ENCODE measurements at places on chromosomes 13 and 19.
A peak's percentile ranks its signal among the peaks of the same experiment; 100 is the strongest.

DNA sequence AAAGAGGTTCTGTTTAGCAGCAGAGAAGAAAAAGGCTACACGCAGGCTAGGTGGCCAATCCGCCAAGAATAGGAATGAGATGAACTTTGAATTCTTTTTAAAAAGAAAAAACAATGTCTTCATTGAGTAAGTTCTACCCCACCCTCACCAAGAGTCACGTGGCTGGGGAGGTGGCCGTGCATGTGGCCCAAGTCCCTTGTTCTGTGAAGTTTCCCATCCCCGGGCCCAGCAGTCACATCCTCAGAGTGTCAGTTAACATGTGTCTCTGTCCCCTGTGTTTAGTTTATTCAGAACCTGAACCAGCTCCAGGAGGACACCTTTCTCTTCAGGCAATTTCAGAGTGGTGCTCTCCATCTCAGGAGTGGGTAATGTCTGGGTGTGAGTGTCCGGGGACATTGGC lies 57.1 kb upstream of the MCF2L start:
- DNase-seq: no peak

DNA sequence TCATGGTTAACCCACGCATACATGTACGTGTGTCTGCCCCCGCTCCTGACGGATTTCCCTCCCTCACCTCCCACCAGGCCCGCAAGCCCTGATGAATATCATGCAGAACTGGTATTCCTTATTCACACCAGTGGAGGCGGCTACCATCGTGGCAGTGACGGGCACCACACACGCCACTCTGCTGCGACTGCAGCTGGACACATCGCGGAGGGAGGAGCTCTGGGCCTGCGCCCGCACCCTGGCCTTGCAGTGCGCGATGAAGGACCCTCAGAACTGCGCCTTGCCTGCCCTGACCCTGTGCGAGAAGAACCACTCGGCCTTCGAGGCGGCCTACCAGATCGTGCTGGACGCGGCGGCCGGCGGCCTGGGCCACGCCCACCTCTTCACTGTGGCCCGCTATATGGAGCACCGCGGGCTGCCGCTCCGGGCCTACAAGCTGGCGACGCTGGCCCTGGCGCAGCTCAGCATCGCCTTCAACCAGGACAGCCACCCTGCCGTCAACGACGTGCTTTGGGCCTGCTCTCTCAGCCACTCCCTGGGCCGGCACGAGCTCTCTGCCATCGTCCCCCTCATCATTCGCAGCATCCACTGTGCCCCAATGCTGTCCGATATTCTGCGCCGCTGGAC lies 35.0 kb downstream of the ZSWIM4 start:
- no peak for DNase-seq

DNA sequence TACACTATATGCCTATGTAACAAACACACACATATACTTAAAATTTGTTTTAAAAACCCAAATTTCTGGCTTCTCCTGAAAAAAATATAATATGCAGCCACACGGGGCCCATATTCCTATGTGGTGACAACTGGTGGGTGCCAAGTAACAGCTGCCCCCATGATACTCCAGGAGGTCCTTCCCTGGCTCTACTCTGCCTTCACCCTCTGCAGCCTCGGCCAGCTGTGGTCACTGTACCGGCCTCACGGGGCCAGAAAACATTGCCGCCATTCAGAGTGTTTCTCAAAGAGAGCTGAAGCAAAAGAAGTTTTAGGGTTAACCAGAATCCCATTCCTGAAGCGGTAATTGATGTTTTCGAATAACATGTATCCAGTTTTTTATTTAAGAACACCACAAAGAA lies 32.6 kb upstream of the POP4 start:
- DNase-seq: no peak

- DNase-seq: no peak
These were observed 52.6 kb upstream of the F7 start for GRCh38 chr13:113052971-113053370.

GRCh38 chr19:20102097-20102496 lies 24.3 kb downstream of the ZNF90 start:
- DNase-seq: no peak

DNA sequence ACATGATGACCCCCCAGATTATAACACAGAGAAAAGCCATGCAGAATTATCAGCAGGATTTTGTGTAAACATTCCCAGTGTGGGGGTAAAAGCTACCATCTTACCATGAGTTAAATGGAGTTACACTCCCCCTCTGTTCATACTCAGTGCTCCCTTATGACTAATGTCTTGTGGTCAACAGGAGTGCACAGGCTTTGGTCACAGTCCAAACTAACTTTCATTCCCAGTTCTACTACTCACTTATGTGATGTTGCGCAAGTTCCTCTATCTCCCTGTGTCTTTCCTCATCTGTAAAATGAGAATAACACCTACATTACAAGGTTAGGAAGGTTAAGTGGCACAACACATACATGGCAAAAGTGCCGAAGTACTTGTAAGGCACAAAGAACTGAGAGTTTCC lies 277.9 kb downstream of the RBM26 start:
- DNase-seq: no peak

- no peak for DNase-seq
These were observed 112.5 kb downstream of the ZNF486 start for GRCh38 chr19:20279516-20279915.

- no peak for DNase-seq
These were observed at the start of gene TPGS1 for GRCh38 chr19:507286-508203. TSS of gene TPGS1 (plus strand) at chr19:507497. CDS start at chr19:507507, 10 bp downstream.

- DNase-seq: no peak
These were observed 19.7 kb downstream of the ZNF700 start for GRCh38 chr19:11944656-11945055.

DNA sequence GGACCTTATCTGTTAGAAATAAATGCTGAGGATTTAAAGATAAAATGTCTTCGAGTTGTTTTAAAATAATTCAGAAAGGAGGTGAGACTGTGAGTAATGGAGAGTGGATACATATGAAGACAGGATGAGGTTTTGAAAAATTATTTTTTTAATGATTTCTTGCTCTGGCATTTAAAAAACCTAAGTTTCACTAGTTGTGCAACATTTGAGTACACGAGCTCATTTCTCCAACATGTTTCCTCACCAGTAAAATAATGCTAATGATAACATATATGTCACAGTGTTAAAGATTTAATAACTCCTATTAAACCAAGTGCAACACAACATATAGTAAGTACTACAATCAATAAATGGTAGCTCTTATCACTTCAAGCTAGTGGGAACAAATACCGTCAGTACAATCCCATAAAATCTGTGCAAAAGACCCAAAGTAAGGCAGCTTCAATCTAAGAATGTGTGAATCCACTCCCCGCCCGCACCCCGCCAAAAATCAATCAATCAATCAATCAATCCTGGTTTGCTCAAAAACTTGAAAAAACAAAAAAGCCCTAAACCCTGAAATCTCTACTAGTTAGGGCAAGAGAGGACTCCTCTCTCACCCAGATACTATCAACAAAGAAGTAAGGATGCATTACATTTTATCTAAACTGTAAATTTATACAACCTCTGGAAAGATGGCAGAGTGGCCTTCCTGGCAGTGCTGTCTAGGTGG lies 1.3 kb downstream of the ALG5 start:
- DNase-seq: no peak

DNA sequence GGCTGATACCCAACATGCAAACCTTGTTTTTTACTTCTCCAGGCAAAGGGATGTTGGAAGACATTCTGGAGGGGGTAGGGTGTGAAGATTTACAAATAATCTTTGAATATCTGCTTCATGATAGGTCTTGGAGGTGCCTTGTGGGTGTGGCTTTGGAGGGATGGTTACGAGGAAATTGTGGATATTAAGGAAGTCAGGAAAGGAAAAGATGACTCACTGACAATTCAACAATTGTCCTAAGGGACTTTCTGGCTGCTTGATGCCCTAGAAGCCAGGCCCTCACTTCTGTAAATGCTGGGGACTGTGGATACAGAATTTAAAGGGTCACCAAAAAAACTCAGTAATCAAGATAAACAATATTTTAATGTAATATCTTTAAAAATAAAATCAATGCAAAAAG lies 37.4 kb upstream of the ZNF527 start:
- no peak for DNase-seq

DNA sequence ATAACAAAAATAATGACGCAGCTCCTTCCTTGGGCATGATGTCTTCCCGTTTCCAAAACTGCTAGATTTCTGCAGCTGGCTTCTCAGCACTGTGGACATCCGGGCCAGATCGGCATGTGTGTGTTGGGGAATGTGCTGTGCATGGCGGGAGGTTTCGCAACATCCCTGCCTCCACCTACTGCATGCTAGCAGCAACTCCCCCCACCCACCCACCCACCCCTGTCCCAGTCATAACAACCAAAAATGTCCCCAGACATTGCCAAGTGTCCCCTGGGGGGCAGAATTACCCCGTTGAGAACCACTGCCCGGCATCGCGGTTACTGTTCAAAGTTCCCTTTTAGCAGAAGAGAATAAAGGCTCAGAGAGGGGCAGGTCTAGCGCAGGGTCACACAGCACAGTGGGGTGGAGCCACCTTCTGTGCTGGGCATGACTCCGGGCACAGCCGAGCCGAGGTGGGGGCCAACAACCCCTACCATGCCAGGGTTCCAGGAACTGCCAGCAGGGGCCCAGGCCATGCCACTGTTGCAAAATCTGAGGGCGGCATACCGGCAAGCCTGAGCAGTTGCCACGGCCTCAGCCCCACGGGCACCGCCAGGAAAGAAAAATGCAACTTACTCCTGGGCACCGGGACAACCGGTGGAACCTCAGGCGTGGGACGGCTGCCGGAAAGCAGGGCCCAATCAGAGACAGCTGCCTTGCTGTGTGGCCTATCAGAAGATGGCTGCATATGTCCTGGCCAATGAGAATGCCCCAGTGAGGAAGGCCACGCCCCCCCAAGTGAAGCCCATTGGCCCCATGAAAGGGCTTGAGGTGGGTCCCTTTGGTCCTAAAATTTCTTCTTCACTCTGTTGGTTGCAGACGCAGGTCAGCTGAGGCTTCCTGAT lies 22.5 kb upstream of the NFIC start:
- DNase-seq: peak; percentile 47

- DNase-seq: no peak
These were observed 129.7 kb downstream of the CACNA1A start for GRCh38 chr19:13376537-13376936.

DNA sequence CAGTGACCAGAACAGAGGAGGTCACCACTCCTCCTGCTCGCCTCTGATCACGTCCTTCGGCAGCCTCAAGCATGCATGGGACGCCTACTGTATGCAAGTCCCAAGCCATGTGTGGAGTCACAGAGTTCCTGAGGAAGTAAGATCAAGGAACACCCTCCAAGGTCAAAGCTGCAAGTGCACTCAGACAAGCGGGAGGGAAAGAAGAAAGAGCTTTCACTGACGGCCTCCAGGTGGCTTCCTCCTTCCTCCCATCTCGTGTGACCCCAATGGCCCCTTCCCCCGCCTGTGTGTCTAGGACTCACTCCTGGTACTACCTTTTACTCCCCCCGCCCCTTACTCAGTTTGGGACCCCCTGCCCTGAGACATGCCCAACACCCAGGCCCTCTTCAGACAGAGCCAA lies 6.1 kb downstream of the HAUS8 start:
- no peak for DNase-seq

DNA sequence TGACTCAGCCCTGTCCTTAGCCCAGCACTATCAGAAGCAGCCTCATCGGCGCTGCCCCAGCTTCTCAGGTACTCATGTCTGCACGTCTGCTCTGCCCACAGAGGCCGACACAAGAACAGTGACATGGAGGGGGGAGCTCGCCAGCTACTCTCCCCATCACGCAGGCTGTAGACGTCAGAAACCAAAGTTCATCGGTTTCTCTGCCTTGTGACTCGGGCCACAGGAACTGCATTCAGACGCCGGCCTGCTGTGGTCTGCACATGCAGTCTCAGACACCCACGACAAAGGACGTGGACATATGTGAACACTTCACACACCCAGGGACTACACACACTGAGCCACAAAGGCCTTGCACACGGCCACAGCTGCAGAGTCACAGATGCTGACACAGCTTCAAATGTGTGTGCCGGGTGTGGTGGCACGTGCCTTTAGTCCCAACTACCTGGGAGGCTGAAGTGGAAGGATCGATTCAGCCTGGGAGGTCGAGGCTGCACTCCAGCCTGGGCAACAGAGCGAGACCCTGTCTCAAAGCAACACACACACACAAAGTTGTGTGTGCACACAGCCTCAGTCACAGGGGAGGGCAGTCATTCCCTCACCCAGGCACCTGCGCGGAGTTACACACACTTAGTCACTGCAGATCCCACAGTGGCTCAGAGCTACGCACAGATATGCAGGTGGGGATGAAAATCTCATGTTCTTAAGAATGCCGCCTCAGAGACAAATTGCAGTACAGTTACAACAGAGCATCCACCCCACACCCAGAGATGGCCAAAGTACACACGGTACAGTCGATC lies 4.9 kb upstream of the ZFP36 start:
- no peak for DNase-seq

- DNase-seq: no peak
These were observed 292.8 kb downstream of the DCLK1 start for GRCh38 chr13:35838356-35838755.

DNA sequence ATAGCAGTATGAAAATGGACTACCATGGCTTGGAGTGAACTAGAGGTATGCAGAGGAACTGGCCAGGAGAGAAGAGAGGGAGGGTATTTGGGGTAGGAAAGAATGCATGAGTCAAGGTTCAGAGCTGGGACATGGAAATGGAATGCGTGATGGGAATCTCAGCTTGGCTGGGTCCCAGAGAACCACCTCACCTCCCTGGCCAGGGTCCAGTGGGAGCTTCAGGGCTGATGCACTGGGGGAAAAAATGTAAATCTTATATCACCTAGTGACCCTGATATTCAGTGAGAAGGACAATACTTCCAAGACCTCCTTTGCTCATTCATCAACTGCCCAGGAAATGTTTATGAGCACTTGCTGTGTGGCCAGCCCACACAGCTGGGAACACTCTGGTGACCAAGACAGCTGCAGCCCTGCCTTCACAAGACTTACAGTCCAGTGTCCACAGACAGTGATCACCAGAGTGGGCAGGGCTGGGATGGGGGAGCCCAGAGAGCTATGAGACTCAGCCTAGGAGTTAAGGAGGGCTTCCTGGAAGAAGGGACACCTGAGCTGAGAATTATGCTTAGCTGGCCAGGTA lies 12.8 kb downstream of the IGSF23 start:
- DNase-seq: no peak

- no peak for DNase-seq
These were observed 23.1 kb upstream of the CDC16 start for GRCh38 chr13:114211446-114212157.

DNA sequence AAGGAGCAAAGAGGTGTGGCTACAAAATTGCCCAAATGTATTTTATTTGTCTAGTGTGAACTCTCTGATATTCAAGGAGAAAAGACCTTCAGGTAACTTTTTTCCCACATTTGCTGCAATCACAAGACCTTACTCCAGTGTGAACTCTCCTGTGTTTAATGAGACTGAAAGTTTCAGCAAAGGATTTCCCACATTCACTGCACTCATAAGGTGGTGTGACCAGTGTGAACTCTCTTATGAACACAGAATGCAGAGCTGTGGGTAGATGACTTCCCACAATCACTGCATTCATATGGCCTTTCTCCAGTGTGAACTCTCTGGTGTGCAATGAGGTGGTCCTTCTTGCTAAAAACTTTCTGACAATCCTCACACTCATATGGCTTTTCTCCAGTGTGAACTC lies 16.4 kb downstream of the ZNF814 start:
- no peak for DNase-seq

- no peak for DNase-seq
These were observed 83.7 kb downstream of the RAB20 start for GRCh38 chr13:110477706-110478245.

GRCh38 chr19:8196271-8196927 lies 12.8 kb upstream of the CERS4 start:
- no peak for DNase-seq

GRCh38 chr19:37572203-37572602 lies 22.4 kb downstream of the ZNF571 start:
- no peak for DNase-seq

- no peak for DNase-seq
These were observed 41.5 kb upstream of the TSC22D1 start for GRCh38 chr13:44617648-44618047.

Measured in LNCaP clone FGC (cell line).